RKO (cell line): ENCODE measurements at places on chromosomes 13 and 19.

DNA sequence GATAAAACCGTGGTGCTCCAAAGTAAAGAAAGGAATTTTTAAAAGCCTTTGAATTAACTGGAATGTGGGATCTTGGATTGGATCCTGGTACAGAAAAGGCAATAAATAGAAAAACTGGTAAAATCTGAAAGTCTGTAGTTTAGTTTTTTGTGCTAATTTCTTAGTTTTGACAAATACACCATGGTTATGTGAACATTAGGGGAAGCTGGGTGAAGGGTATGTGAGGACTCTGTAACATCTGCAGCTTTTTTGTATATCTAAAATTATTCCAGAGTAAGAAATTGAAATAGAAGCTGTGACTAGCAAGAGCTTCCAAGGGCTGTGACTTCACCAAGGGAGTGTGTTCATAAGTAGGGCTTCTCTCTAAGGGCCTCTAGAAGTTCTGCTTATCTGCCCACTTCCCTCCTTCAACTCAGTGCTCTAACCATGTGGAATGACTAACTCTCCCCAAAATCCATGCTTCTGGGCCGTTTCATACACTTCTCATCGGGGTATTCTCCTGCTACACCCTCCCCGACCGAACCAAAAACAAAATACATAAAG lies 26.5 kb downstream of the ARHGAP35 start:
- DNase-seq = no peak

DNA sequence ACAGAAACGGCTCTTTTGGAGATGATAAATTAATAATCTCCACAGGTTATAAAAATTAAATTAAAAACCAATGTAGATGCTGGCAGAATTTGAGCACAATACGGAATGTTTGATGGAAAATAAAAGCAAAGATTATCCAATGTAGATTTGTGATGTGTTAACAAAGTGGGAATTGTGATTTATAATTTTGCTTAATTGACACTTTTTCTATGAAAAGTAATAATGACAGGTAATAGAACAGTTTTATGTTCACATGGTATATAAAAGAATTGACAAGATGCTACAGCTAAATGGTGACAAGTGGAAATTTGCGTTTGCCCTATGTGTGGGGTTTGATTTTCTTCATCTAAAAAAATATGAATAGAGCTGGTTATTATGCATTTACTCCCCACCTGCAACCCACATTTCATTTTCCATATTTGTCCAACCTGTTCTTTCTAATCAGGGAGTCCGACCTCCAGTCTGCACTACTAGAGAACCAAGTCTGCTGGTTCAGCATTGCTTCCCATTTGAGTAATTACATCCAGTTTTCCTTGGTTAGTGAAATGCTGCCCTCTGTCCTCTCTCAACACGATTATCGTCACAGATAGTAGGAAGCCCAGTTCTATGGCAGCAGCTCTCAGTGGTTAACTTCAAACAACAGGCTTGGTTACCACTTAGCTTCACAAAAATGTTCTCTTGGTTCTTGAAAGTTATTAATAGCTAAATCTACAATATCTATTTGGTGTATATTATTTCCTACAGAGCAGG lies 61.4 kb upstream of the SLITRK1 start:
- no peak for DNase-seq

- DNase-seq = no peak
Observed at GRCh38 chr19:44597131-44597491, 16.3 kb upstream of the IGSF23 start.

GRCh38 chr13:100958831-100959230 lies 284.2 kb upstream of the TMTC4 start:
- DNase-seq = no peak

GRCh38 chr13:71754407-71754974 lies 112.5 kb downstream of the DACH1 start:
- DNase-seq = no peak

- DNase-seq = no peak
Observed at GRCh38 chr19:50563597-50563996, 4.6 kb downstream of the LRRC4B start.

DNA sequence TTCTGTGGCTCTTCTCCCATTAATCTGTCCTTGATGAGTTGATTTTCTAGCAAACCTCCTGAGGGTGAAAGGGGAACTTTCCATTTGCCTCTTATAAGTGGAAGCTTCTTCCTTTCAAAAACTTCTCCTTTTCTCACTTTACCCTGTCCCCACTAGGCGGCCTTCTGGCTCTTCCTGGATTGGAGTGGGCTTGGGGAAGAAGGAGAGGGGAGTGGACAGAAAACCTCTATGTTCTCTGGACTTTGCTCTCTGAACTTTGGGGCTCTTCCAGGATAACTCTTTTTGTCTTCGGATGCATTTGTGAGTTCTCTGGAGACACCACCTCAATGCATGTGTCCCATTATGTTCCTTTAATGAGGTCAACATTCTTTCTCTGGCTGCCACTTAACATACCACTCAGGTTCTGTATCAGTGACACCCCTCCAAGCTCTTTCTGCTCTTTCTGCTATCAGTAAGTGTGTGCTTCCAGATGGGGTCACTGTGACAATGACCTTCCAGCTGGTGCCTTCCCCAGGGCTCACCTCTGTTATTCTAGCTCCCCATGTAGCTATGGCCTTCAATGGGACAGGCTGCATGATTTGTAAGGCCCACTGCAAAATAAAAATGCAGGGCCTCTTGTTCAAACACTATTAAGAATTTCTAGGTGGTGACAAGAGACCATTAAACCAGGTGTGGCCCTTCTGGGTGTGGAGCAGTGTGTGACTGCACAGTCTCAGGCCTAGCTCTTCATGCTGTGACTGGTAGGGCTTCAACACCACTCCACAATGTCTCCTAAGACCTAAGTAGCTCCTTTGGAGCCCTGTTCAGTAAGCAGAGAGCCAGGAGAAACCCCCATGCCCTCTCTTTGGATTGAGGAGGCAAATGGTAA lies 389.2 kb downstream of the EFNB2 start:
- DNase-seq = no peak

GRCh38 chr19:55652311-55653128 lies 2.3 kb upstream of the U2AF2 start:
- DNase-seq = no peak

- DNase-seq = no peak
Observed at GRCh38 chr13:113049521-113049941, 56.1 kb upstream of the F7 start.

DNA sequence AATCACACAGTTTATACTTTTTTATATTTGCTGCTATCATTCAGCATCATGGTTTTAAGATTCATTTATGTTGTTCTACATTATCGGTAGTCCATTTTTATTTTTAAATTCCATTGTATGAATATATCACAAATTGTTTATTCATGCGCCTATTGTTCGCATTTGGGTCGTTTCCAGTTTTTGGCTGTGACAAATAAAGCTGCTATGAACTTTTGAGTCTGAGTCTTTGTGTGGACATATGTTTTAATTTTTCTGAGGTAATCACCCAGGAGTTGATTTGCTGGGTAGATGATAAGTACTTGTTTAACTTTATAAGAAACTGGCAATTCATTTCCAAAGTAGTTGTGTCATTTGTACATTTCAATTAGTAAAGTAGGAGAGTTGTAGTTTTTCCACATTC lies 74.2 kb upstream of the CSNK1A1L start:
- DNase-seq = no peak

GRCh38 chr13:98592362-98592732 lies 15.4 kb upstream of the STK24 start:
- no peak for DNase-seq

GRCh38 chr19:23395041-23395721 lies at the start of gene ZNF91:
ZNF91 (minus strand) TSS chr19:23395471; CDS start chr19:23395354, 117 bp downstream.
- peak; percentile 97 for DNase-seq

DNA sequence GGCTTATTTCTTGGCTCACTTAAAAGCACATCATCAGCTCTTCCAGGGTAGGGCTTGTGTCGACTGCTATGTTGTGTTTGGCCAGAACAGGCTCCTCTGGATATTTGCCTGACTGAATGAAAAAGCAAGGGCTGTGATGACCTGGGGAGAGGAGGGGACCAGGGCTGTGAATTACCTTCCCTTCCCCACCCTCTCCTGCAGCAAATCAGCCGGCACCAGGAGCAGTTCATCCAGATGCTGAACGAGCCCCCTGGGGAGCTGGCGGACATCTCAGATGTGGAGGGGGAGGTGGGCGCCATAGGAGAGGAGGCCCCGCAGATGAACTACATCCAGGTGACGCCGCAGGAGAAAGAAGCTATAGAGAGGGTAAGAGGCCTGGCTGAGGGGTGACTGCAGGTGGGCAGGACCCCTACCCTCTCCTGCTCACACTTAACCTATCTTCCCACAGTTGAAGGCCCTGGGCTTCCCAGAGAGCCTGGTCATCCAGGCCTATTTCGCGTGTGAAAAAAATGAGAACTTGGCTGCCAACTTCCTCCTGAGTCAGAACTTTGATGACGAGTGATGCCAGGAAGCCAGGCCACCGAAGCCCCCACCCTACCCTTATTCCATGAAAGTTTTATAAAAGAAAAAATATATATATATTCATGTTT lies 4.4 kb downstream of the GADD45GIP1 start:
- peak; percentile 75 for DNase-seq

- no peak for DNase-seq
Observed at GRCh38 chr13:37395544-37395943, 203.0 kb downstream of the POSTN start.

DNA sequence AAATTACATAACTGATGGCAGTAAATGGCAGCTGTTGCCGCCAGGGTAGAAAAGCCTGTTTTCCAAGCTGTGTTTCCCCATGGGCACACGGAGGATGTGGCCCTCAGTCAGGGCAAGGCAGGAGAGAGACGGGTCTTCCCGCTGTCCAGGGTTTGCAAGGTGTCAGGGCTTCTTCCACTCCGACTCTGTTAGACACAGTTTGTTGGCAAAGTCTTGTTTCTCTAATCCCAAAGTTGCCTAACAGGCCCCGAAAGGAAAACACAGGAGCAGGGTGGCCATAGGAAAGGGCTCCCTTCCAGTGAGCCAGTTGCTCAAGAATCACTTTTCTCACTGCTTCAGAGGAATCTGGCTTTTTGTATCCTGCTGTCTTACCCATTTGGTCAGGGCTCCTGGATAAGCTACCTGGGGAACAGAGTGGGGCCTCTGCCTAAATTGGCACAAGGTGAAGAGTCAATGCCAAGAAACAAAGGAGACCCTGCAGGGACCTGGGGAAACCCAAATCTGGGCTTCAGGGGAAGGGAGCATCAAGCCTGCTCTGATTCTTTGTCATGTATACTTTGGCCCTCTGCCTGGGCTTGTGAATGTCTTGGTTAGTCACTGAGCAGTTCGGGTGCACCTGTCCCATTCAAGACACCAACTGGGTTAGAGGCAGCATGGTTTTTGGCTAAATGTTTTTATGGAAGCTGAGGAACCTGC lies 29.0 kb upstream of the CXCL17 start:
- no peak for DNase-seq

- no peak for DNase-seq
Observed at GRCh38 chr13:78909276-78909675, 250.3 kb upstream of the OBI1 start.

- no peak for DNase-seq
Observed at GRCh38 chr13:39835253-39835652, 179.8 kb downstream of the COG6 start.

DNA sequence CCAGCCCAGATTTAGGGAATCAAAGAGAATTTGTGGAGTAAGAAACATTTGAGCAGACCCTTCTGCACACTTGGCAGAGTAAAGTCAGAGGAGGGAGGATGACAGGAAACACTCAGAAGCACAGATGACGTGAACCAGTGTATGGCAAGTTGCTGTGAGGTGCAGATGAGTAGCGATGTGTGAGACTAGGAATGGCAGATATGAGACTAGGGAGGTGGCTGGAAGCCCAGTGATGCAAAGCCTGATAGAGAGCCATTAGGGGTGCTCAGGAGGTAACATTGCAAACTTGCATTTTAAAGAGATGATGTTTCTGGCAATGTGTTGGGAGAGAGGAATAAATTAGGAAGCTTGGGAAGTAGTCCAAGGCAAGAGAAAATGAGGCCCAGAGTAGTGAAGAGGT lies 44.0 kb downstream of the PCDH17 start:
- no peak for DNase-seq

GRCh38 chr19:50016225-50016807 lies 8.9 kb downstream of the VRK3 start:
- no peak for DNase-seq

DNA sequence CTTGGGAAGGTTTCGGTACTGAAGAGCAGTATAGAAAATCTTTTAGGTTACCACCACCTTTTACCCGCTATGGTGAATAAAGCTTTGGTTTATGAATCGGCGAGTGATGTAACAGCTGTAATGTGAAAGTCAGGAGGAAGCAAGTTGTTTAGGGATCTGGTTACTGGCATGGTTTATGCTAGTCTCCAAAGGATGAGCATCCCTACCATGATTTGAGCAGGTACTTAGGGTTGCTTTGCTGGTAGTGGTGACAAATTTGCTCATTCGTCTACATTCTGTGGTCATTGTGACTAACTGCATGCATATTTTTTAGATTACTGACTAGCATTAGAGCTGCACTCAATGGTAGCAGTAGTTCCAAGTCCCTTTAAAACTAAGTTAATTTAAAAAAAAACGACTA lies 104.1 kb downstream of the FRY start:
- peak; percentile 40 for DNase-seq

- DNase-seq = no peak
Observed at GRCh38 chr13:67235265-67235664, 5.1 kb upstream of the PCDH9 start.

DNA sequence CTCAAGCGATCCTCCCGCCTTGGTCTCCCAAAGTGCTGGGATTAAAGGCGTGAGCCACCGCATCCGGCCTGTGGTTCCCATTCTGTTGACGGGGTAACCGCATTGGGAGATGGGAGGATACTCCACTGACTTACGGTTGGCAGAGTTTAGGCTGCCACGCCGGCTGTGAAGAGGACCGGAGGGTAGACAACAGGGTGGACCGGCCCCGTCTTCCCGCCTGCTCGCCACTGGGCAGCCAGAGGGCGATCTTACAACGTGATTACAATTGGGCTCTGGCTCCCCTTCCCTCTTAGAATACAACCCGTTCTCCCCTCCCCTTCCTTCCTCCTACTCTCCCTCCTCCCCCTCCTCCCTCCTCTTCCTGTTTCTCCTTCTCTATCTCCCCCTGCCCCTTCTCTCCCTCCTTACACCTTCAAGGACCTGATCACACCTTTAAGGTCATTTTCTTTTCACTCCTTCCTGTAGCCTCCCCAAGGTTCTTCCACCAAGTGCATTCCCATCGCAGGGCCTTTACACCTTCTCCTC lies 957 bp upstream of the CCDC194 start:
- DNase-seq = peak; percentile 74

DNA sequence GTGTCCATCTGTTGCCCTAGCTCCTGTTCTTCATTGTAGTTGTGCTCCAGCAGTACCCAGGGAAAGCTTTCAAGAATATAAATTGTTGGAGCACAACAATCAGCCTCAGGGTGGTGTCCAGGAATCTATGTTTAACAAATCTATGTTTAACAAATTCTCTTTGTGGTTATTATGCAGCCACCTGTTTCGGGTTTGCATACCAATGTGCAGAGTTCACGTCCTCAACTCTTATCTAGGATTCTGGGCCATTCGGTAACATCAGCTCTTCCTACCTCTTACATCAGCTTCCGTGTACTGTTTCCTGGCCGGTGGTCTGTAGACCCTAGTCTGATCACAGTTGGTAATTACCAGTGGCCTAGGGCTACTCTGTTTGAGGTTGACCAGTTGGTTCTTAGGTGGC lies 17.0 kb downstream of the MTUS2 start:
- DNase-seq = no peak

GRCh38 chr19:19540715-19541515 lies 2.9 kb downstream of the CILP2 start:
- no peak for DNase-seq
